ENCODE measurements at places on chromosomes 11 and 22. TPM values are rescaled to one million over a fixed set of nuclear protein-coding genes. Genes with fewer than 3 reads are reported as not detected.

C1QTNF4 gene
- 0.06 TPM for total RNA-seq

PPME1 gene
- total RNA-seq: 27.9 TPM

BCO2 gene
- total RNA-seq: 1.2 TPM

SLC6A5 gene
- total RNA-seq: not detected

MPZL3 gene
- total RNA-seq: 0.19 TPM

DDI1 gene
- total RNA-seq: not detected

JOSD1 gene
- total RNA-seq: 66.4 TPM

PATE4 gene
- total RNA-seq: not detected

LRRC74B gene
- not detected for total RNA-seq

WBP2NL gene
- 0.37 TPM for total RNA-seq

KRTAP5-11 gene
- not detected for total RNA-seq

PHF21B gene
- total RNA-seq: not detected

P2RX6 gene
- 1.4 TPM for total RNA-seq

TMEM191C gene
- 3.0 TPM for total RNA-seq

OR10S1 gene
- total RNA-seq: not detected
